EH (cell line): ENCODE measurements at places on chromosomes 2 and 18.

GRCh38 chr18:46334868-46335281 lies 230.7 kb downstream of the HAUS1 start:
- DNase-seq: no peak

- peak; percentile 73 for DNase-seq
These were observed 63.7 kb upstream of the ITGA4 start for GRCh38 chr2:181393472-181393871.

DNA sequence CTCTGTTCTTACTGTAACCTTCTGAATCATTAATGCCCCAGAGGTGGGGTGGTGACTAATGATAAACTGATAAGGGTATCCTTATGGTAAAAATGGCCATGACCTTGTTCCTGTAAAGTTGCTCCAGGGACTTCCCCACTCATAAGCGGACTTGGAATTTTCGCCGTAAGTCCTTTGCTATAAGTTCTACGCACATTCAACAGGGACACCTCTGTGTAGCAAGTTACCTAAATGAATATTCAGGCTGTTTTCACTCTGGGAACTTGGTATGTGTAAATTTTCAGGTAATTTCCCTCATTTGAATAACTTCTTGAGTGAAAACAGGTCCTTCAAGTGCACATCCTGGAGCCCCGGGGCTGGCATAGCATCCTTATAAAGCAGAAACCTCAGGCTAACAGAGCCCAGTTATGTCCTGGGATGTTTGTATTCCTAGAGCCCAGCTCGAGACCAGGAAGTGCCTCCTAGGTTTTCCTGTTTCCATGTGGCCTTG lies 9.4 kb upstream of the AGFG1 start:
- DNase-seq: no peak

DNA sequence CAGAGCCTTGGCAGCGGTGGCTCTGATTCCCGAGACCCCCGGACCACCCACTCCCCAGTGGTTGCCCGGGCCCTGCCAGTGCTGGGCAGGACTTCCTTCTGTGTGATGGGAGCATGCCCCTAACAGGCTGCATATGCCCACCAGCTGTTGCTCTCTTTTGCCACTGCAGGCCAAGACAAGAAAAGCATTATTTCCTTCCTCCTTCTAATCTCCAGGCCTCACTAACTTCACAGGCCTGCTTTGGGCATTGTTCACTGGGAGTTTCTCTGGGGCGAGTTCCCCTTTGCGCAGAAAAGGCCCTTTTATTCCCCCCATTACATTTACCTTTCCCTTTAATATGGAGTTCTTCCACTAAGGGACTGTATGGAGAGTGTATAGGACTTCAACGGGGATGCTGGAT lies 249.1 kb upstream of the SIX2 start:
- no peak for DNase-seq

- DNase-seq: peak; percentile 78
These were observed 863 bp upstream of the SIX2 start for GRCh38 chr2:45009928-45010701.

- no peak for DNase-seq
These were observed 33.4 kb upstream of the MLPH start for GRCh38 chr2:237453671-237454070.

GRCh38 chr2:10759151-10759714 lies 37.8 kb downstream of the ATP6V1C2 start:
- DNase-seq: no peak

GRCh38 chr2:21452678-21453077 lies 328.9 kb downstream of the TDRD15 start:
- no peak for DNase-seq

DNA sequence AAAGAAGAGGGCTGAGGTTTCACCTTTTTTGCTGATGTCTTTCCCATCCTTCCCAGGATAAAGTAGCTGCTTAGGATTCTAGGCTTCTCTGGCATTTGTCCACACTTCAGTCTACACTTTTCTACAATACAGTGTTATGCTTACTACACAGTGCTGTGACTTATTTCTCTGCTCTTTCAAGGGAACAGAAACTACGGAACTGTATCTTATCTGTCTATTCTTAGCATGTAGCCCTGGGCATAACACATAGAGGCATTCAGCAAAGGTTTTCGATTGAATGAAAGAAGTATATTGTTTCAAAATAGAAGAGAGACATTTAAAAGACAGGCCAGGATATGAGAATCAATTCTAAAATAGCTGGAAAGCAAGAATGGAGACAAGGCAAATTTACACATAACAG lies 110.9 kb downstream of the ARHGEF33 start:
- no peak for DNase-seq

- no peak for DNase-seq
These were observed 81.5 kb downstream of the LDLRAD4 start for GRCh38 chr18:13300029-13300428.

GRCh38 chr2:69776886-69777785 lies 35.2 kb downstream of the ANXA4 start:
- DNase-seq: no peak

DNA sequence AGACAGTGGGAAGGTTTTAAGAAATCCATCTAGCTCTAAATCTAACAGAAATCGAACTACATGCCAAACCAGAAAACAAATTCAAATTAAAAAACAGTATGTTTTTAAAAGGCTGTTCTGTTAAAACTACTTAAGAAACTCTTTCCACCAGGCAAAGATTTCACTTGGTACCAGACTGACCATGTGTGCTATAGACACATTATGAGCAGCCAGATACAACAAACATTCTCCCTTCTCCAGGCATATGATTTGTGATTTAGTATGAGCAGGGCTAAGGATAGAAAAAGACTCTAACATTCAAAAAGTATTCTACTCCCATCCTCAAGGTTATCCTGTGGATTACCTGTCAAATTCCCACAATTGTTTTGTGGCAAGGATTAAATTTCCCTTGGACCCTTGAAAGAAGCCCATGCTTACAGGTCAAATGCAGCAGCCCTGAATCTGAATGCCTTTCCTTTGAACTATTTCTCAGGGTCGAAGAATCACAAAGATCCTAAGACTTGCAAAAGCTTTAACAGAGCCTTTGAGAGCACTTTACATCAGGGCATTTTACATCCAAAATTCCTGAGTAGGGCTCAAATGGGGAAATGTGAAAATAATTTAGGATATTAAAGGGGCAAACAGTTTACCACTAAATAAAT lies 42.5 kb upstream of the TTC32 start:
- no peak for DNase-seq

DNA sequence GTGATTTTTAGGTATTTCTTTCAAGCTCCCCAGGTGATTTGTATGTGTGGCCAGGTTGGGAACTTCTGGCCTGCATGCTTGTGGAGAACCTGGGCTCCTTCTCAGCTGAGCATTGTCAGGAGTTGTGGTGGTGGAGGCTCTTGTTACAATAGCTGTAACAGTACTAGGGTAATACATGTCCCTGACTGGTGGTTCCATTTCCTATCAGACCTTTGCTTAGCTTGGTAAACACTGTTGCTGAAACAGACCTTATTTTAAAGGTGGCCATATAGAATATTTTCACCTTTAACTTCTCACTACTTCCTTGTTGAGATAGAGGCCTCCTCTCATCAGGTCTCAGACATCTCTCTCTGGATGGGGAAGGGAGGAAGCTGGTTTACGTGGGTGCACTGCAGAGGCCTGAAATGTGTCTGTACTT lies 79.2 kb downstream of the SETBP1 start:
- no peak for DNase-seq

DNA sequence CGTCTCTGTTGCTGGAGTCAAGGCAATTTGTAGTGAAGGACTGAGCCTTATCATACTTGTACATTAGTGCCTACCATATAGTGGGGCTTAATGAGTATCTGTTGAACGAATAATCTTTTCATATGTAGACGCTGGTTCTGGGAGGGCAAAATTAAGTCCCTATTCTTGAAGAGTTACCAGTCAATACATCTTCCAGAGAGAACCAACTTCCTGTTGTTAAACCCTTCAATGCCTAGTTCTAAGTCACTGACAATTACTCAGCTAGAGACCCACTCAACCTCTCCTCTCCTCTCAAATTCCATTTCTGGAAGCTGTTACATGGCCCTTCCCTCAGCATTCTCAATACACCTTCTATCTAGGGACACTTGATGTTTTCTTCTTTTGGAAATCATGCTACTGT lies 1.1 kb upstream of the MOB4 start:
- DNase-seq: peak; percentile 21

DNA sequence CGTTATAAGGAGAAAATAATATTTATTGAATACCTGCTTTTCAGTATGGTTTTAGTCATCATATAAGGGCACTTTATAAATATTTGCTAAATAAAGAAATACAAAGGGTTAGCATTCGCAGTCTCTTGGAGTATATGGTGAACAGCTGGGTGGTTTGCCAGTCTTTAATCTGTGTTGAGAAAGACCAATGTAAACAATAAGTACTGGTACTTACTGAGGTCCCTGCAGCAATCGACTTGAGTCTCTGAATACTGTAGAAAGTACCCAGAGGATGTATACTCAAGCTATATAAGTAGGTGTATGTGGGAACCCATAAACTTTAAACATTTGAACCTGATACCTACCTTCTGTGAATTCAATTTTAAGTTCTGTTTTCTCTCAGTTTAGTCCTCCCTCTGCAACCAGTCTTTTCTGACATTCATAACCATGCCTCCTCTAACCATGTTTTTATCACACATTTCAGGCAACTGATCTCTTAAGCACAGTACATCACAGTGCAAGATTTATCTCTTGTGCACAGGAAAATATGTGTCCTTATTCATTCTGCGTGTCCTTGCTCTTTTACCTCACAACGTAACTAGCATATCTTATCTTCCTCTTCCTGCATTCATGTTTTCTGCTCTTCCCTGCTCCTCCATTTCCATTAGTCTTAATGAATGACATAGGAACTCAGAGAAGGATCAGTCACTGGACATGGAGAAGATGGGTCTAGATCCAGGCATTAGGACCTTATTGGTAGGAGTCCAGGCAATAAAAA lies 21.7 kb downstream of the C18orf63 start:
- DNase-seq: no peak

DNA sequence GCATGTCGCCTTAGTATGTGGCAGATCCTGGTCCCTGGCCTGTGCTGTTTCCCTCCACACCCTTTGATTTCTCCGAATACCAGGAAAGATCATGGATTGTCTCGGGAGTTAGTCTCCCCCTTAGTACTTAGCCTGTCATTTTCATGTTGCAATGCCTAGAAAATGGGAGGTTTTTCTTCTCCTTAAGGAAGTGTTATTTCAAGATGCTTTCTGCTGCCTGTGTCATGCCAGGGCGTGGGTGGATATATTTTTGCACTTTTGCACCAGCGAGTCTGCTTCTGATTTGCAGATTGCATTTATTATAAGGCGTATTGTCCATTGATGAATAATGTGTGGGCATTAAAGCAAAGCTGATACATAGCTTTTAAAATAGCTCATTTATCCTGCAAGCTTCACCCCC lies 223.5 kb downstream of the NEDD4L start:
- DNase-seq: no peak

DNA sequence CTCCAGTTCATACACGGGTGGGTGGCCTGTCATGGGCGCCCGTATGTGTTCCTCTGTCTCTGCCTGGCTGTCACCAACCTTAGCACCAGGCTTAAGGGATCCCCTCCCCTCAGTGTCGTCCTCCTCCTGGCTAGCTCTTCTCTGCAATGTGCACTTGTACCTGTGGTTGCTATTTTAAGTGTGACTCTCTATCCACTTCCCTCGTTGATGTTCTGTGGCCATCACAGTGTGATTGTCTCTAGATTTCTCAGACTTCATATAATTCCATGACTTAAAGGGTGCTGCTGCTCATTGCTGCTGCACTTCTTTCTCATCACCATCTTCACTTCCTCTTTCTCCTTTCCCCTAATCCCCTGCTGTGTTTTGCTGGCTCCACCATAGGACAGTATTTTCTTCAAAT lies 143.4 kb downstream of the EML6 start:
- DNase-seq: no peak

DNA sequence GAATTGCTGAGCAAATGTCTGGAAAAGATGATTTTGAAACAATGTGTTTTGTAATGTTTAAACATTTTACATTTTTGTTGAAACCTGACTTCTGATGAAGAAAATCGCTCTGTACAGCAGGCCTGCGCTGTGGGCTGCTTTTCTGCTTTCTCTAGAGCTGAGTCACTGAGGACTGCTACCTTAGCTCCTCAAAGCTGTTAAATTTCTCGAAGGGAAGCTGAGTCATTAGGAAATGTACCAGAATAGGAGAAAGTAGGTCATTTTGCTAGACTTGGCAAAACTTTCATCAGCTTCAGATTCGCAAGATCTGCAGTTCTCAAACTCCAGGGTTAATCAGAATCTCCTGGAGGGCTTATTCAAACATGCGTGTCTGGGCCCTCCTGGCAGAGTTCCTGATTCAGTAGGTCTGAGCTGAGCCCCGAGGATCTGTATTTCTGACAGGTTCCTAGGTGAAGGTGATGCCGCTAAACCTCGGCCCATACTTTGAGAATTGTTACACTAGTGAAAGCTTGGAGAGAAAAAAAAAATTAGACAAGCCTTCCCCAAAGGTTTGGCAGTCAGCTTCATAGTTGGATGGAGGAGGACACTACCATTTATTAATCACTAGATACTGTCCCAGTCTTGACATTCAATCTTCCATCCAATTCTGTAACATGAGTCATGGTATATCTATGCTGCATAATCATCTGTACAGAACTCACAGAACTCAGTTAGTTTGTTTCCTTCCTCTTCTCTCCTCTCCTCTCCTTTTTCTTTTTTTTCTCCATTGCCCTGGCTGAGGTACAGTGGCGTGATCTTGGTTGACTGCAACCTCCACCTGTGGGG lies 297.6 kb downstream of the PARD3B start:
- DNase-seq: peak; percentile 92

DNA sequence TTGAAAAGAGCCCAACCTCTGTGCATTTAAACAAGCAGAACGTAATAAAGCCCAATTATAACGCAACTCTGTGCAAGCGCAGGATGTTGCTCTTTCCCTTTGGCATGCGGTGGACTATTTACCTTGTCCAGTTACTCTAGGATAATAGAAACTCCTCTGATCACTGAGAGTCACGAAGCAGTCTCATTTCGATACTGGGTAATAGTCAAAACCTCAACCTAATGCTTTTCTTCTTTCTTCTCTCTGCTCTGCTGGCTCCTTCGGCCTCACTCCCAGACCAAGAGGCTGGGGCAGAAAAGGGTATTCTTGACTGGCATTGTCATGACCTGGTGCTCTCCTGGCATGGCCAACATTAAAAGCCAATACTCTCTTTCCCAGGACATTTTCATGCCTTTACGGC lies 89.7 kb upstream of the GCFC2 start:
- DNase-seq: no peak

- no peak for DNase-seq
These were observed 24.5 kb downstream of the ZEB2 start for GRCh38 chr2:144495227-144496091.

GRCh38 chr2:43270930-43271615 lies 44.7 kb upstream of the ZFP36L2 start:
- no peak for DNase-seq
